ENCODE measurements at places on chromosomes 6 and 20. TPM values are rescaled to one million over a fixed set of nuclear protein-coding genes. Genes with fewer than 3 reads are reported as not detected.

Gene PTCRA
- 0.30 TPM for polyA plus RNA-seq

- no peak for DNase-seq
Observed at GRCh38 chr6:69005199-69005598, 370.1 kb downstream of the ADGRB3 start.

Gene CPNE5
- polyA plus RNA-seq: 12.5 TPM

GRCh38 chr6:125791820-125792165 lies 1.0 kb downstream of the NCOA7 start:
- no peak for DNase-seq

GRCh38 chr20:34311118-34312023 lies 8.2 kb upstream of the AHCY start:
- no peak for DNase-seq

DNA sequence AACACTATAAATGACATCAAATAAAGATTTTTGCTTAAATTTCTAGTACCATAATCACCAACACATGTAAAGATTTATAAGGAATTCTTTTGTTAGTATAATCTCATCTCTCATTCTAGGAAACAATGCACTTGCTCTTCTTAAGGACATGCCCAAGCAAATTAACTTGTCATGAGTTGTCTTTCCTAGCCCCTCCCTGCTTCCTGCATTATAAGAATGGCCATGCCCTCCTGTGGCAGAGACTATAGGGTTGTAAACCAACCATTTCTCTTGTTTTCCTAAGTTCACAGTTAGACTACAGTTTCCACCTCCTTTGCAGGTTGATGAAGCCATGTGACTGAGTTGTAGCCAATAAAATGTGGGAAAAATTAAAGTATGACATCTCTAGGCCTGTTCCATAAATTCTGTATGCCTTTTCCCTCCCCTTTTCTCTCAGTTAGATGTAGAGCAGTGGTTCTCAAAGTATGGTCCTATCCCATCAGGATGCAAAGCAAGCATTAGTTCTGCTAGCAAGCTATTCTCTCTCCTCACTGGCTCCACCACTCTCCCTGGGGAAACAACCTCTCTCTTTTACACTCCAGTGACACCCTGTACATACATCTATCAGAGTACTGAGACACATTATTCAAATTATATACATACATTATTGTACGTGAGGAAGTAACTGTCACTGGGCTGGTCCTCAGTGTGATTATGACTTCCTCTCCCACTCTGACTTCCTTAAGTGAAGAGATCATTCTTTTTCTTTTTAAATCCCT lies 295.0 kb downstream of the PKHD1 start:
- no peak for DNase-seq

DNA sequence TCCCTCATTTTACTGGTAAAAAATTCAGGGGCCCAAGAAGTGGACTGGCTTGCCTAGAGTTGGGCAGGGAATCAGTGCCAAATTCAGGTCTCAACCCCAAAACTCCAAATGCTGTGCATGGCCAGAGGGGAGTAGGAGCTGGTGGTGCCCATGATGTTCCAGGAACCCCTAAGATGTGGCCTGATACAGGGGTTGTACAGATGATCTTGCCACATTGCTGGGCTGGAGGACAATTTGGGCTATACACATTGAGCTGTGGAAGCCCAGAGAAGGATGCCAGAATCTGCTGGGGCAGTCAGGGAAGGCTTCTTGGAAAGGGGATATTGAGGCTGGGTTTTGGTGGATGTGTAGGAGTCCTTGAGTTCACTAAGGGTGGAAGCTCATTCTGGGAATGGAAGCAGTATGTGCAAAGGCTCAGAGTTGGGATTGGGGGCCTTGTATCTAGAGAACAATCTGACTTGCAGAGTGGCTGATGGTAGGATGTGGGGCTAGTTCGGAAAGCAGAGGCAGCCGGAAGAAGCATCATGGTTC lies 38.0 kb upstream of the APCDD1L start:
- DNase-seq: no peak

GRCh38 chr6:135521431-135521830 lies 23.9 kb upstream of the AHI1 start:
- no peak for DNase-seq

Gene KHDC1L
- 0.69 TPM for polyA plus RNA-seq

Gene DAAM2
- polyA plus RNA-seq: 25.4 TPM

Gene CLPSL2
- polyA plus RNA-seq: 0.40 TPM

- no peak for DNase-seq
Observed at GRCh38 chr6:12974551-12974950, 258.0 kb downstream of the PHACTR1 start.

DNA sequence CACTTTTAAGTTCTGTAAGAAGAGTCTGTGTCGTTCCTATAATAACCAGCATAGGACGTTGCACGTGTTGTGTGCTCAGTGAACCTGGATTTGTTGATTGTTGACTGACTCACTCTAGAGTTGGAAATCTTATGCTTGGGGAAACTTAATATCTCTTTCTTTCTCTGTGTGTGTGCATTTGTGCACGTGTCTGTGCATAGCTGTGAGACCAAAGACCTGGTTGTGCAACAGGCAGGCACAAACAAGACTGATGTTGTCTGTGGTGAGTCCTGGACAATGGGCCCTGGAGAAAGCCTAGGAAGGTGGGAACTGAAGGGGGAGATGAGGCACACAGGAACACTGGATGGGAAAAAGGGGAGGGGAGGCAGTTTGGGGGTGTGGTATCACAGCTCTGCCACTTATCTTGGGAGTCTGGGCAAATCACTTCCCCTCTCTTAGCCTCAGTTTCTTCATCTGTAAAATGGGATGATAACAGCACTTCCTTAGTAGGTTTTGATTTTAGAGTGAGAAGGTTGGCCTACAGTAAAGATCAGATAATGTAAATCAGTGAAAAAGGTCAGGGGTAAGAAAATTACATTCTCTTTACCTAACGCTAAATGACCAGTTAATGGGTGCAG lies 8.4 kb downstream of the CD40 start:
- no peak for DNase-seq

DNA sequence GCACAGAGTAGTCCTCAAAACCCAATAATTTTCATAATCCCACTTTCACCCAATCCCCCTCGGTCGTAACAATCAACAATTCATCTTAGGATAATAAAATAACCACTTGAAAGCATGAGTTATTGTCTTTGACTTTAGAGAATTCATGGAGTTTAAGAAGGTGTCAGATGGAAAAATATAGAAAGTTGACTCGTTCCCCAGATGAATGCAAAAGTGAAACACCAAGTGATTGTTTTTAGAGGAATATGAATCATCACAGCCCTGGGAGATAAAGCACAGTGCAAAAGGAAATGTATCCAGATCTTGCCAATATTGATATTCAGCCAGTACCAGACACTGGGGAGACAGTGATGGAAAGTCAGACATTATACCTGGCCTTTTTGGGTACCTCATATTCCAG lies 860.5 kb downstream of the DHX35 start:
- DNase-seq: no peak

DNA sequence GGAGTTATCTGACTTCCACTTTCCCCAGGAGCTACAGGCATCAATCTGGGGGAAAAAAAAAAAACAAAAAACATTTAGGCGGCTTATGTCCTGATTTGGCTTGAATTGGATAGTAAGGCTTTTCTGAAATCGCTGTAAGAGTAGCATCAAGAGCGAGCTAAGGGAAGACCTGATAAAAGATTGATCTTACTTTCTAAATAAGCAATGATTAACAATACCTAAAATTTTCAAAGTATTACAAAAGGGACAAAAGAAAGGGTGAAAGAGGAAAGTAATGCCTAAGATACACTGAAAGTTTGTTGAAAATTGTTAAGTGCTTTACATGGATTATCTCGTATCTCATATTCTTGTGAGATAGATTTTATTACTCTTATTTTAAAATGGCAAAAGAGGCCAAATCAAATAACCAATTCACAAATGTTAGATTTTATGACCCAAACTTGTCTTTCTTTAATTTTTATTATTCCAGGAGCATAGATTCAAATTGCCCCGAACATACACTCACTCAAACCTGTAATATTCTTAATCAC lies 106.4 kb upstream of the PRSS16 start:
- DNase-seq: no peak

DNA sequence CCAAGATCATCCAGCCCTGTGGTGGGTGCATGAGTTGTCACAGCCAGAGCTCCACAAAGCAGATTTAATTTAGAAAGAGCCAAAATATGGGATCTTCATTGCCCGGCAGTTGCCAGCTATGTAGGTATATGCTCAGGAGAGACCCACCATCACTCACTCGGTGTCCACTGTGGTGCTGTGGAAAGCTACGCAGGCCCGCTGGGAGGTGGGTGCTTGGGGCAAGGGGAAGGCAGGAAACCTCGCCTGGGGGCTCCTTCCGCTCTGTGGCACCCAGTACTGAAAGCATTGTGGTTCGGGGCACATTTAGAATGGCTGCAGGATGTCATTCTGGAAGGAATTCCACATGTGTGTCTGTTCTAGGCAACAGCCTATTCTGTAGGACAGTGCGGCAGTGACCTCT lies 259.9 kb downstream of the TAF4 start:
- no peak for DNase-seq

GRCh38 chr20:10077886-10078285 lies 43.1 kb downstream of the ANKEF1 start:
- DNase-seq: no peak

DNA sequence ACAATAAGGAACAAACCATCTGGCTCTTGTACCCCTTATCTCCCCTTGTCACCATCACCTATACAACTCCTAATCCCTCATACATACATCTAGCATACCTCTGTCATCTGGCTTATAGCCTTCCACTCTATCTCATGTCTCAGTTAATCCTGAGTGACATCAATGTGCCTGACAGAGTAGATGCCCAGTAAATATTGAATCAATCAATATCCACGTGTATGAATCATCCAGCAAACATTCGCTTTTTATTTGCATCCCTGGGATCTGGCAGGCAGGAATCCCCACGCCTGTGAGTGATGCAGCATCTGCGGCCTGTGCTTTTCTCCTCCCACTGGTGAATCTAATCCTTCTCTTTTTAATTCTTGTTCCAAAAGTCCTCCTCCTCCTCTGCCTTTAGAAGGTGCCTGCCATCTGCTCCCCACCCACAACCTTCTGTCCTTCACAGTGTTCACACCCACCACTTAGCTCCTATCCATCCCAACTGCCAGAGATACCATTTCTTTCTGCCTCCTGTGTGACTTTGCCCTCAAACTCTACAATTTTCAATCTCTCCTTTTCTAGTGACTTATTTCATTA lies 37.6 kb downstream of the ZNF391 start:
- no peak for DNase-seq

Gene VSX1
- polyA plus RNA-seq: not detected

- no peak for DNase-seq
Observed at GRCh38 chr6:145384503-145384902, 350.8 kb downstream of the EPM2A start.

- no peak for DNase-seq
Observed at GRCh38 chr20:10339609-10340008, 94.4 kb downstream of the MKKS start.

Gene PARD6B
- 18.7 TPM for polyA plus RNA-seq

DNA sequence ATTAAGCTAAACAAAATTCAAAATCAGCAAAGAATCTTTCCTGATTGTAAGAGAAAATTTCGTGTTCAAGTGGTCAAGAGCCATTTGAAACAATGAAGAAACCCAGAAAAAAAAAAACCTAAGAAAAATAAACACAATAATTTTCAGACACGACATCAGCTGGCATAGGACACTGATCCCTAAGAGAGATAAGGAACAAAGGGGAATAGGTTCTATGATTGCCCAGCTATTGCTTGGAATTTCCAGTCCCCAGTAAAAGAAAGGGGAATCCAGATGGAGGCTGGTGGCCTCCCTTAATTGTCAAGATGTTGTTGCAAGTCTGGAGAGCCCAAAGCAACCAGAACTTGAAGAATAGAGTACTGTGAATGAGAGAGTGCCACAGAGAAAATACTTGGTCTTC lies 48.5 kb downstream of the COL12A1 start:
- no peak for DNase-seq

DNA sequence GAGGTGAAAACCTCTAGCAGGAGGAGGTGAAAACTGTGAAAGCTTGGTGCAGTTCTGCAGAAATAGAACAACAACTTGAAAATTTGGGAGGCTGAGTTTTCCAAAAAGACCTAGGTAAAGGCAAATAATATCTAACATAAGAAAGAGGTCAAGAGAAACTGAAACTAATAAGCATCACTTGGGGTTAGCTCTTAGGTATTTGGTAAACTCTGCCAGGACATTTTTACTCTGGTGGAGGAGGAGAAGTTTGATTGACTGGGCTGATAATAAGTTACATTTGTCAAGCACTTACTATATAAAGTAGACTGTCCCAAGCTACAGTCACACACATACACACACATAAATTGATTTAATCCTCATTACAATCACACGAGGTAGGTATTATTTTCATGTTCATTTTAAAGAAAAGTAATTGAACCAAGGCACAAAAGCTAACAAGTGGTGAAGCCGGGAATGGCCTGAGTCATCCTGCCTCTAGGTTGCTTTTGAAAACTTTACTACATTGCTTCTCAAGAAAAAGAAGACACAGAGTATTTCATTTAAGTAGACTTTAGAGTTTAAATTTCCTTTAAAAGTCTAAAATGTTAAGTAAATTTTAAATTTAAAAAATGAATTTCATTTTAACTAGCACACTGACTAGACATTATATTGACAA lies 275.5 kb downstream of the PTPRK start:
- no peak for DNase-seq

- no peak for DNase-seq
Observed at GRCh38 chr20:51462566-51463276, 79.8 kb downstream of the NFATC2 start.

DNA sequence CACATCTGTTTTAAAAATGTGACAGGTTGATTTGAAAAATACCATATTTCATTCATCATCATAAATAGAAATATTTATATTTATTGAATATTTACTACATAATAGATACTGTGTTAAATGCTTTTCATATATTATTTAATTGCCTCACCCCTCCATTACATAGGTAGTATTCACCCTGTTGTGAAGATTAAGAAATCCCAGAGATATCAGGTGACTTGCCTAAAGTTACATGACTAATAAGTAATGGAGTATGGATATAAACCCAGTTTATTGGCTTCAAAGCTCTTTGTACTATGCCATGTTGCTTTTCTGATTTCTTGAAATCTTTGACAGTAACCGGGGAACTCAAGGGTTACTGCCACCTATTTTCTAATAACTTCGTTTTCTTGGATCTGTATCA lies 10.1 kb upstream of the TSPYL1 start:
- no peak for DNase-seq

DNA sequence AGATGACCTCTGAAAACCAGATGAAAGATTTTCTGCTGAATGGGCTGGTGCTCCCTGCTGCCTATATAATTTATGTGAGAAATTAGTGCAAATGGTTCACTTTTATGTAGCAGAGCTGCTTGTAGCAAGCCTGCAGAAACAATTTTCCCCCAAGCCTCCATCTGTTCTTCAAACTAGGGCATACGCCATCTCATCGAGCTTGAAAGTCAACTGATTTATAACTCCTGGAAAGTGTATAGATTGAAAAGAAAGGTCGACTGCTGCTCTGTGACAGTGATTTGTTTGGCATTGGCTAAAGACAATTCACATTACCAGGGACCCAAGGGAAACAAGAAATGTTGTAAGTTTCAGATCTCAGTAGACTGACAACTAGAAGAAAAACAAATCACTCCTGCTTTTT lies 93.3 kb downstream of the PACRG start:
- no peak for DNase-seq

Gene SLC22A16
- 0.43 TPM for polyA plus RNA-seq

GRCh38 chr6:113352029-113352801 lies 504.9 kb upstream of the MARCKS start:
- no peak for DNase-seq
